ENCODE measurements at places on chromosomes 5 and 9. TPM values are rescaled to one million over a fixed set of nuclear protein-coding genes. Genes with fewer than 3 reads are reported as not detected.

DNA sequence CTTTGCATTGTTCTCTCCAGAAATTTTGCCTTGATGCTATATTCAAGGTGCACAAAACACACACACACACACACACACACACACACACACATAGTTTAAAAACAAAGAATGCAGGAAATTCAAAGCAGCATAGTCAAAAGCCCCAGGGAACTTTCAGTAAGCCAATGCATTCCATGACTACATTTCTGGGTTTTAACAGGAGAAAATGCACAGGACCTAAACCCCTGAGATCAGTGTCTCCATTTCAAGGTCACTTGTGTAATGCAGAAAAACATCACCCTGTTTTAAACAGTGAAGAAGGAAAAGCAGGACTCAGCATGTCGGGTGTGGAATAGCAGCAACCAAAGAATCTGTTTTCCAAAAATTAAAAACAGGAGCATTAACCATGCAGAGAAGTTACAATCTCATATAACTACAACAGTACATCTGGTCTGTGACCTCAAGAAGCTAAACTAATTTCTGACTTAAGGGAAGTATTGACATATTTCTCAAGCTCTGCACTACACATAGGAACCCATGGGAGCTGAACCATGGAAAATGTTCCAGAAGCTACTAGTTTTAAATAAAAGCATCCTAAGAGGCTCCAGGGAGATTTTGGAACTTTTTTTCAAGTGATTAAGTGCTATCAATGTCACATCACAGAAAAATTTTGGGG is 296.7 kb downstream of the HINT1 start:
- no peak overlapping the region for H3K4me3 ChIP-seq
- peak; percentile 24 for DNase-seq
- no peak overlapping the region for H3K27ac ChIP-seq
- H3K36me3 ChIP-seq = no peaks in the 10 kb centered on the region
- H3K4me1 ChIP-seq = peaks cover 7% of the 10 kb centered on the region

DNA sequence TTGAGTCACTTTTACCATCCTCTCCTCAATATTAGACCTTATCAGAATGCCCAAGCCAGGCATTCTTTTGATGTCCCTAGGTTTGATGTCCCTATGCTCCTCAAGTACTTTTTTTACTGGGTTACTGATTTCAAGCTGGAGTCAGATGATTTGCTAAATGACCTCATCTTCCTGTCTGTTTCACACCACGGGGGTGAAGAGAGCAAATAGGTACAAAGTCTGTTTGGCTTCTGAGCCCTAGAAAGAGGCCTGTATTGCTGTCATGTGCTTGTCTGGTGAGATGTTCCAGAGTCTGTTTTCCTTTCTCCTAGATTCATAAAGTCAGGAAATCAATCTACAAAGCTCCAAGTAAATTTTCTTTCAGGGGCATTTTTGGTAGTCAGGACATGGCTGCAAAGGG is 12.7 kb upstream of the DAB2 start:
- no peak overlapping the region for H3K4me3 ChIP-seq
- DNase-seq = peak; percentile 71
- H3K27me3 ChIP-seq = no peaks in the 10 kb centered on the region
- peaks cover 53% of the 10 kb centered on the region for H3K4me1 ChIP-seq
- peak overlapping the region; percentile 56 for H3K27ac ChIP-seq
- H3K36me3 ChIP-seq = no peaks in the 10 kb centered on the region

DNA sequence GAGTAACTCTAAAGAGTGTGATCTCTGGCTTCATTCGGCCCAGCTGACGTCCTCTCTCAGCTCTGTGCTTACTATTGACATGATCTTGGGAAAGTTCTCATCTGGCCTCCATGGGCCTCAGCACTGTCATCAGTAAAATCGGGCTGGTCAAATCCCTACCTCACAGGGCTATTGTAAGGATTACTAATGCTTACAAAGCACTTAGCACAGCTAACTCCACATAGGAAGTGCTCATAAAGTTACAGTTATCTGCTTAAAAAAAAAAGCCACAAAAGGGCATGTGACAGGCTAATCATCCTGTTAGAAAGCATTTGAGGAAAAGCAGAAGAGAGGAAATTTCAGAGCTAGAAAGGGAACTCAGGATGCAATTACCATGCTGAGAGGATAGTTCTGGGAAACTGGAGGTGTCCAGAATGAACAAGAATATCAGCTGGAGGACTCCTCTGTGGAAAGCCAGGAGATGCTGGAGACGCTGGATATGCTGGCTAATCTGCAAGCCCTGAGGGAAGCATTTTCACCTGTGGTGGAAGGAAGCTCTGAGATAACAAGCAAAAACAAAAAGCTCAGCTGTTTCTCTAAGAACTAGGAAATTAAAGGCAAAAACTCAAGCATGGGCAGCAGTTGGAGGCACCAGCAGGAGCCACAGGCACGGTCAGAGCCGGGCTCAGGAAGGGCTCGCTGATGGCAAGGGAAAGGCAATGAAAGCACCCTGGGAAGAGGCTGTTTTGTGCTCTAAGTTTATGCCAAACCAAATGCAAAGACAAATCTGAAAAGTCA is 4.4 kb upstream of the BHMT start:
- H3K27ac ChIP-seq = no peak overlapping the region
- no peaks in the 10 kb centered on the region for H3K4me1 ChIP-seq
- no peaks in the 10 kb centered on the region for H3K36me3 ChIP-seq
- no peak overlapping the region for H3K4me3 ChIP-seq
- H3K27me3 ChIP-seq = 0 out of 2 replicates have a peak, but pooled peaks cover 2% of the 10 kb centered on the region

DNA sequence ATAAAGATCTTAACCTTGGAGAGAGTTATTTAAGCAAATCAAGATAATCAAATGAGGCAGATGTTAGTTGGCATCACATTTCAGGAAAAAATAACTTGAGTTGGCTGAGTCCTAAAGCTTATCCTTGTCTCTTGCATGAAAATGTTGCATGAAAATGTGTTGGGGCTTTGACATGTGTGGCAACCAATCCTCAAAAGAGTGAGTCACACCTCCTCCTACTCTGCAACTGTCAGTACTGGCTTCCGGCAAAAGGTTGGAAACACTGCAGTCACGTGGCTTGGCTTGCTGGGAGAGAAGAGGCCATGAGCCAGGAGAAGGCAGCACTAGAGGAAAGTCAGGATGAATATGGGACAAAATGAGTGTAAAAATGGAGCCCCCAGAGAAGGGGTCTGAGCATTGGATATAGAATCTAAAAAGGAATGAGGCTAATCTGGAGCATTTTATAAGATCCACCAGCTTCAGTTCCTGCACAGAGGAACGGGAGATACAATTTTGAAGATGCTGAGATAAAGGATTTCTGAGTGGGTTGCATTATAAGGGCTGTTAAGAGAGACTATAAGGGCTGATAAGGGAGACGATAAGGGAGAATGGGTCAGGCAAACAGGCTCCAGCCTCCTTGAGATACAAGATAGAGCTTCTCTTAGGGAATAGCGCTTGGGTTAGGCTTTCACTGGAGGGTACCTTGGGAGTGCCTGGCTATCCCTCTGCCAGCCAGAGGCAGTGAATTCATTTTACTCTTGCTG is 43.1 kb downstream of the SPATA31D1 start:
- H3K27me3 ChIP-seq = no peaks in the 10 kb centered on the region
- no peaks in the 10 kb centered on the region for H3K36me3 ChIP-seq
- no peaks in the 10 kb centered on the region for H3K4me1 ChIP-seq
- no peak overlapping the region for H3K4me3 ChIP-seq

GRCh38 chr5:104904561-104904960 is 1342.0 kb upstream of the NUDT12 start:
- no peak overlapping the region for H3K4me3 ChIP-seq
- no peaks in the 10 kb centered on the region for H3K36me3 ChIP-seq
- H3K4me1 ChIP-seq = peaks cover 17% of the 10 kb centered on the region
- peak; percentile 11 for DNase-seq
- no peak overlapping the region for H3K27ac ChIP-seq

- no peak overlapping the region for H3K27ac ChIP-seq
- no peaks in the 10 kb centered on the region for H3K27me3 ChIP-seq
- no peak overlapping the region for H3K4me3 ChIP-seq
- H3K4me1 ChIP-seq = peaks cover under 1% of the 10 kb centered on the region
- no peaks in the 10 kb centered on the region for H3K36me3 ChIP-seq
Measured at GRCh38 chr9:131614340-131614915, 69.1 kb downstream of the PRRT1B start.

DNA sequence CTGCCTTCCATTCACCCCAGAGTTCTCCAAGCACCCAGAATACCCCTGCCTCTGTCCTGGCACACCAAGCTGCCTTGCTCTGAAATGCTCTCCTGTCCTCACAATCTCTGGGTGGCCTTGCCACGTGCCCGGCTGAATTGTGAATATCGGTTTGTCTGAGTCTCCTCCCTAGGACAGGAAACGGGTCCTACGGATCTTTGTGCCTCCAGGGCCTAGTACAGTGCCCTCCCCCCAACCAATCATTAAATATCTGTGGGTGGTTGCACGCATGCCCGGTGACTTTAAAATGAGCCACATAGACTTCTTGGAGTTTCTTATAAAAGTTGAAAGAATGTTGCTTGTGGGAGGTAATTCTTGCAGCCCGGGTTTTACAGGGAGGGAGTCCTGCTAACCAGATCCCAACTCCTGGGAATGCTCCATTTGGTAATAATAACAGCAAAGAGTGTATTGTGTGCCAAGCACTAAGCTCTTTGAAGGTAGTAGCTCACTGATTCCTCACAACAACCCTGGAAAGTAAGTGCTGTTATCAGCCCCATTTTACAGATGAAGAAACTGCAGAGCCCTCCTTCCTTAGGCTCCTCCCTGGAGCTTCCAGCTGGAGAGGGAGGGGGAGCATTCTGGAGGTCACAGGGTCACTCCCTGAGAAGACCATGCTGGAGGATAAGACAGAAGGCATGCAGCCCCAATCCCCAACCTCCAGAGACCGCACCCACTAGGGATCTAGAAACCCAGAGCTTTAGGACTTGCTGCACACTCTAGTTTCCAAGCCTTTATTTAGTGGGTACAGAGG is 23.4 kb downstream of the URM1 start:
- DNase-seq = no peak
- H3K27me3 ChIP-seq = no peaks in the 10 kb centered on the region
- H3K4me3 ChIP-seq = no peak overlapping the region
- 0 out of 2 replicates have a peak, but pooled peaks cover 5% of the 10 kb centered on the region for H3K4me1 ChIP-seq

GRCh38 chr9:93830012-93830596 is 125.1 kb downstream of the BARX1 start:
- H3K36me3 ChIP-seq = no peaks in the 10 kb centered on the region
- no peak overlapping the region for H3K4me3 ChIP-seq
- DNase-seq = no peak
- H3K27me3 ChIP-seq = no peaks in the 10 kb centered on the region
- no peaks in the 10 kb centered on the region for H3K4me1 ChIP-seq

DNA sequence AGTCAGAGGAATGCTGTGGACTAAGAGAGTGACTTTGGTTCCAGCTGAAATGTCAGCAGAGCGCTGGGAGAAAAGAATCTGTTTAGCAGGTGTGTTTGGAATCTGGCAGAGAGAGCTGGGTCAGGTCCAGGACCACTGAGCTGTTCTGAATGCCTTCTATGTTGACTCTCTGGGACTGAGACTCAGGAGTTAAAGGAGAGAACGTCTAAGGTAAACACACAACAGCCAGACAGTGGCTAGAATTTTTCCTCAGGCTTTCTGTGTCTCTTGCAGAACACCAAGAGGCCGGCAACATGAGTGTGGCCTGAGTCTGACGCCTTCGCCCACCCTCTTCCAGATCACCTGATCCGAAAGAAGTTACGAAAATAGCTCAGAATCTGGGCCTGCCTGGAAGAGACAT is 107.2 kb upstream of the ZNF462 start:
- no peaks in the 10 kb centered on the region for H3K27me3 ChIP-seq
- DNase-seq = no peak
- H3K27ac ChIP-seq = no peak overlapping the region
- no peaks in the 10 kb centered on the region for H3K36me3 ChIP-seq
- peaks cover 10% of the 10 kb centered on the region for H3K4me1 ChIP-seq

- no peaks in the 10 kb centered on the region for H3K36me3 ChIP-seq
- DNase-seq = no peak
- H3K4me1 ChIP-seq = peaks cover under 1% of the 10 kb centered on the region
- H3K4me3 ChIP-seq = no peak overlapping the region
- no peaks in the 10 kb centered on the region for H3K27me3 ChIP-seq
- H3K27ac ChIP-seq = no peak overlapping the region
Measured at GRCh38 chr5:157828105-157828943, 30.6 kb downstream of the CLINT1 start.

DNA sequence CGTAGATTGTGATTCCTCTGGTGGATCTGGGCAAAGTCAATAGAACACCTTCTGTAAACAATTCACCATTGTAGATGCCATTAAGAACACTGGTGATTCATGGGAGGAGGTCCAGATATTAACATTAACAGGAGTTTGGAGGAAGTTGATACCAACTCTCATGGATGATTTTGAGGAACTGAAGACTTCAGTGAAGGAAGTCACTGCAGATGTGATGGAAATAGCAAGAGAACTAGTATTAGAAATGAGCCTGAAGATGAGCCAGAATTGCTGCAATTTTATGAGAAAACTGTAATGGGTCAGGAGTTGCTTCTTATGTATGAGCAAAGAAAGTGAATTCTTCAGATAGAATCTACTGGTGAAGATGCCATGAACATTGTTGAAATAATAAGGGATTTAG is 26.9 kb downstream of the TCERG1 start:
- H3K36me3 ChIP-seq = peaks cover 4% of the 10 kb centered on the region
- no peak for DNase-seq
- no peaks in the 10 kb centered on the region for H3K27me3 ChIP-seq
- no peak overlapping the region for H3K27ac ChIP-seq

- no peaks in the 10 kb centered on the region for H3K27me3 ChIP-seq
- H3K36me3 ChIP-seq = no peaks in the 10 kb centered on the region
- H3K27ac ChIP-seq = no peak overlapping the region
- no peak for DNase-seq
- no peak overlapping the region for H3K4me3 ChIP-seq
Measured at GRCh38 chr9:72333197-72333596, 31.8 kb downstream of the ZFAND5 start.

DNA sequence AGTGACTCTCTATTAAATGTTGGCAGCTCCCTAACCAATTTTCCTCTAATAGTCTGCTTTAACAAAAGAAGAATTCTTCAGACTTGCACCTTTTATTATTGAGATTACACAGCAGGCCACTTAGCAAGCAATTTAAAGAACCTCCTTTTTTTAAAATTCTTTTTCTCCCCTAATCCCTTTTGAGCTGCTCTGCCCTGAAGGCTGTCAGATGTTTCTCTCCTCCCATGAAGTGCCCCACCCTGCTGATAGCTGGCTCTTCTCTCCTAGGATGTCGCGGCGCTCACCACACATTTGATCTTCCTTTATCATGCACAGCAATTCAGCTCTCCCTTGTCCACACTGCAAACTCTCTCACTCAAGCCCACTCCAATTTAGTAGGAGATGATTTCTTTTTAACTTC is 1471.1 kb upstream of the ACO1 start:
- no peaks in the 10 kb centered on the region for H3K27me3 ChIP-seq
- no peak overlapping the region for H3K4me3 ChIP-seq
- no peaks in the 10 kb centered on the region for H3K4me1 ChIP-seq

- no peak overlapping the region for H3K4me3 ChIP-seq
- no peaks in the 10 kb centered on the region for H3K36me3 ChIP-seq
- H3K4me1 ChIP-seq = no peaks in the 10 kb centered on the region
Measured at GRCh38 chr9:135077497-135078200, 9.8 kb upstream of the OLFM1 start.

The ARSI gene
- total RNA-seq = 0.65 TPM

The TXNDC8 gene
- total RNA-seq = not detected

The CYSRT1 gene
- total RNA-seq = 1.7 TPM

The FAM221B gene
- total RNA-seq = not detected
